CD4-positive, CD25-positive, alpha-beta regulatory T cell (primary cell): ENCODE measurements at places on chromosomes 11 and 22.

GRCh38 chr11:18111005-18111404, 5.1 kb upstream of the SAAL1 start:
- DNase-seq: no peak

GRCh38 chr11:46370253-46370652, 11.2 kb upstream of the MDK start:
- DNase-seq: no peak

DNA sequence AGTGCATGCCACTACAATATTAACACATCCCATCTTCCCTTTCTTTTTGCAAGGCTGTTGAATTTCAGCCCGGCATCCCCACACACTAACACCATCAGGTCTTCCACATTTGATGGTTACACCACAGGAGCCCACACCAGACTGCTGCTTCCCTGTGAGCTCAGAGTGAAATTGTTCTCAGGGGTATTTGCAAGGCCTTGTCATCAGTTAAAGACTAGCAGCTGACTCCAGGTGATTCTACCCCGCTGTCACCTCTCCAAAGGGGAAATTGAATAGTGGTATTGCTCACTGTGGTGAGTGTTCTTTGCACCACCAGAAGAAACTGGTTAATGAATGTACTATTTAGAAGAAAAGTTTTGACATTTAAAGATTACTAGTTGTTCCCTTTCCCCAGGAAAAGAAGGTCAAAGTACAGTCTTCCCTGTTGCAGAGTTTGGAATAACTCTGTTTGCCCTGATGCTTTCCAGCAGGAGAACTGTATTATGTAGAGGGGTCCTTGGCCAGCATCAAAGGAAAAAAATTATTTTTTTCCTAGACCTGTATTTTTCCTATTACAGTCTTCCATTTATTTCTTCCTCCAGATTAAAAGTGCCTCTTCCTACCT, 41.9 kb downstream of the BID start:
- DNase-seq: no peak

DNA sequence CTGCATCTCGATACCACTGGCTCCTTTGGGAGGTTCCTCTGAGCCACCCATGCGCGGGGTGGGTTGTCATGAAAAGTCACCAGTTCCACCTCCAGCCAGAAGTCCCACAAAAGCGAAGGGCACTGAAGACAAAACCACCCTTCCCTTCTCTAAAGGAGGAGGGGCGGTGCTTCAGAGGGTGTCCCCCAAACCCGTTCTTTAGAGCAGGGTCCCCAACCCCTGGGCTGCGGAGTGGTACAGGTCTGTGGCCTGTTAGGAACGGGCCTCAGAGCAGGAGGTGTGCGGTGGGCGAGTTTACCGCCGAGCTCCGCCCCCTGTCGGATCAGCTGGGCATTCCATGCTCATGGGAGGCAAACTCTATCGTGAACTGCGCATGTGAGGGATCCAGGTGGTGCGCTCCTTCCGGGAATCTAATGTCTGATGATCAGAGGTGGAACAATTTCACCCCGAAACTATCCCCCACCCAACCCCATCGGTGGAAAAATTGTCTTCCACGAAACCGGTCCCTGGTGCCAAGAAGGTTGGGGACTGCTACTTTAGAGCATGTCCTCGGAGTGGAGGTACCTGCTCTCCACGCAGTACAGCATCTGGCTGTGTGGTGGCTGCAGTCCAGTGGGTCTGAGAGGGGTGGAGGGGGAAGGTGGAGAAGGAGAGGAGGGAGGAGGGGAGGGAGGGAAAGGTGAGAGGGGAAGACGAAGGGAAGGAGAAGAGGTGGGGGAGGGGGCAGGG, 72.9 kb upstream of the SEPTIN5 start:
- no peak for DNase-seq

DNA sequence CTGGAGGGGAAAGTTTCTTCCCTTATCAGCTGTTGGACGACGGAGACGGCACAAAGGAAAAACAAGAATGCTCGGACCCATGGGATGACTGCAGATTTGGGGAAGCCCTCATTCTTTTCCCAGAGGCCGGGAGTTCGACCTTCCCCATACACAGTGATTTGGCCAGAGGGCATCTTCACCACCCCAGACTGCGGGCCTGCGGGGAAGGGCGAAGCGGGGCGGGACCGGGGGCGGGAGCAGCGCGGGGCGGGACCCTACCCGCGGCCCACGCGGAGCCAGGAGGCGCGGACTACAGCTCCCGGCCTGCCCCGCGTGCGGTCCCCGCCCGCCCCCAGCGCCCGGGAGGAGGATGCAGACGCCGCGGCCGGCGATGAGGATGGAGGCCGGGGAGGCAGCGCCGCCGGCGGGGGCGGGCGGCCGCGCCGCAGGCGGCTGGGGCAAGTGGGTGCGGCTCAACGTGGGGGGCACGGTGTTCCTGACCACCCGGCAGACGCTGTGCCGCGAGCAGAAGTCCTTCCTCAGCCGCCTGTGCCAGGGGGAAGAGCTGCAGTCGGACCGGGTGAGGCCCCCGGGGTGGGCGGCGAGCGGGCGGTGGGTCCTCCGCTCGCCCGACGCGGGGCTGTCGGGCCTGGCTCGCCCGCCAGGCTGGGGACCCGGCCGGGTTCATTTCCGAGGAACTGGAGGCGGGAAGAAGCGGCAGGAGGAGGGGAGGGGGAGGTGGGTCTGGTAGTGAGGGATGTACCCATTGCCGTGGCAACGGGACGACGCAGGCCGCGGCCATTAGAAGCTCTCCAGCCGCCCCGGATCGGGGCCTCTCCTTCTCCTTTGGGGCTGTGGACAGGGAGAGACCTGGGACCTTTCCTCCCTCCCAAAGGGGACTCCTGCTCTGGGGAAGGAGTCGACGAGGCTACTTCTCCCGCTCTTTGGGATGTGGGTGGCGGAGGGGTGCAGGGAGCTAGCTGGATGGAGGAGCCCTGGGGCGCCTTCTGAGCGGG, at the start of gene KCTD17:
Gene KCTD17 (plus strand): TSS at position 352 of the 995 bp plus-strand sequence. CDS start 19 bp downstream, at position 371.
- DNase-seq: peak; percentile 83

DNA sequence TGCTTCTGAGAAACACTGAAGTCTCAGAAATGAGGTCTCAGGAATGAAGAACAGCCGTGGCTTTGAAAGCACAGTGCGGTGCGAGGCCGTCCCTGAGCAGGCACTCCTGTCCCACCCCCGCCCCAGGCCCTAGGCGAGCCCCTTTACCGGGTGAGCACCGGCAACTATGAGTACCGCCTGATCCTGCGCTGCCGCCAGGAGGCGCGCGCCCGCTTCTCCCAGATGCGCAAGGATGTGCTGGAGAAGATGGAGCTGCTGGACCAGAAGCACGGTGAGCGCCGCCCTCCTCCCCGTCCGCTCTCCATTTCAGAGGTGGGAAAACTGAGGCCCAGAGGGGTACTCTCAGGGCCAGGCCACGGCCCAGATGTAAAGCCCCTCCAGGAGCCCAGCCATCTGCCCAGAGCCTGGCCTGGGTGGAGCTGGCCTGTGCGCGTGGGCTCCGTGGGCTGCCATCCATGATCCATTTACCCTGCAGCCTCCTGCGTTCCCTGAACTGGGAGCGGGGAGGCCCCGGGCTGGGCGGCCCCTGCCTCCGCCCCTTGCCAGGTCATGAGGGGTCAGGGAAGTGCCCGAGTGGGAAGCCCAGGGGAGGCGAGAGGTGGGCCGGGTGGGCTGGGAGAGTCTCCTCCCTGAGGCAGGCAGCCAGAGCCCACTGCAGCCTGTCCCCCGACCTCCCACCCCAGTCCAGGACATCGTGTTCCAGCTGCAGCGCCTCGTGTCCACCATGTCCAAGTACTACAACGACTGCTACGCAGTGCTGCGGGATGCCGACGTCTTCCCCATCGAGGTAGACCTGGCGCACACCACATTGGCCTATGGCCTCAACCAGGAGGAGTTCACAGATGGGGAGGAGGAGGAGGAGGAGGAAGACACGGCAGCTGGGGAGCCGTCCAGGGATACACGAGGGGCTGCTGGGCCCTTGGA, 9.5 kb downstream of the SLC16A8 start:
- DNase-seq: no peak

DNA sequence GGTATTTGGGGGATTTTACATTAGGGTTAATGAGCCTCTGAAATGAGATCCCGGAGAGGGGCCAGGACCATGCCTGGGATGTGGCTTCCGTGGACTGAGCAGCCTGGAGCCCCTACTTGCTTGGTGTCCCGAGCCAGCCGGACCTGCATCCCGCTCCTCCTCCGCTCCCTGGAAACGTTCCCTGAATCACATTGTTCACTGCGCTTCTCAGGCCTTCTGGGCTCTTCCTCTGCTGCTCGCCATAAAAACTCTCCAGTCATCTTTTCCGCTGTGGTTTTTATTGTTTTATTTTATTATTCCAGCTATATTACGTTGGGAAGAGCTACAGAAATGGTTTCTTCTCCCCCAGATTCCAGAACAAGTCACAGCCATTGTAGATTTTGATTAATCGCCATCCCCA, 13.3 kb upstream of the KCNQ1OT1 start:
- no peak for DNase-seq
